ENCODE measurements at places on chromosomes 3 and 15. TPM values are rescaled to one million over a fixed set of nuclear protein-coding genes. Genes with fewer than 3 reads are reported as not detected.

Gene IL17RB
- not detected for total RNA-seq

GRCh38 chr3:12585970-12586369 lies 29.1 kb downstream of the MKRN2 start:
- no peaks in the 10 kb centered on the region for H3K4me1 ChIP-seq
- no peak for DNase-seq
- no peak overlapping the region for H3K4me3 ChIP-seq
- H3K27ac ChIP-seq, result no peak overlapping the region
- peaks cover 77% of the 10 kb centered on the region for H3K36me3 ChIP-seq
- H3K27me3 ChIP-seq, result no peaks in the 10 kb centered on the region

DNA sequence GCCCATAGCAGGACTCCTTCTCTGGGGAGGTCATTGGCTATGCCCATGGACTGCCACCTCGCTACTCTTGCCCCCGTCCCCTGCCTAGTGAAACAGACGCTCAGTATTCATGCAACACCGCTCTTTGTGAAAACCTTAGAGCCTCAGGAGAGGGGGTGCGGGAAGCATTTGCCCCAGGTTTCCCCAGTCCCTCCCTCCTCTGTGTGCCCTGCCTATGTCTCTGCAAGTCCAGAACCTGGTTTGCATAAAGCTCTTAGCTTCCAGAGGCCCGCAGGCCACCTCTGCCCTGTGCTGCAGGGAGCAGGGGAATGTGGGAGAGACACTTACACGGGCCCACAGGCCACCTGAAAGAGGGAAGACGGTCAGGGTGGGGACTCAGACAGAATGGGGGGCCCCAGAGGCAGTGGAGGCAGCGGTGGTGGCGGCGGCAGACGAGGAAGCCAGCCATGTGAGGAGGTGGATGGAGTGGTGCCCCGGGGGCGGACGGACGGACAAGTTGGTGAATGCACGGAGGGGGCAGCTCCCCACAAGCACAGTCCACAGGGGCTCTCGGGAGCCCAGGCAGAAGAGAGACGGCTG lies 33.8 kb upstream of the CTSH start:
- no peaks in the 10 kb centered on the region for H3K36me3 ChIP-seq
- H3K27me3 ChIP-seq, result no peaks in the 10 kb centered on the region
- H3K4me1 ChIP-seq, result peaks cover 5% of the 10 kb centered on the region
- no peak for DNase-seq
- H3K4me3 ChIP-seq, result no peak overlapping the region

DNA sequence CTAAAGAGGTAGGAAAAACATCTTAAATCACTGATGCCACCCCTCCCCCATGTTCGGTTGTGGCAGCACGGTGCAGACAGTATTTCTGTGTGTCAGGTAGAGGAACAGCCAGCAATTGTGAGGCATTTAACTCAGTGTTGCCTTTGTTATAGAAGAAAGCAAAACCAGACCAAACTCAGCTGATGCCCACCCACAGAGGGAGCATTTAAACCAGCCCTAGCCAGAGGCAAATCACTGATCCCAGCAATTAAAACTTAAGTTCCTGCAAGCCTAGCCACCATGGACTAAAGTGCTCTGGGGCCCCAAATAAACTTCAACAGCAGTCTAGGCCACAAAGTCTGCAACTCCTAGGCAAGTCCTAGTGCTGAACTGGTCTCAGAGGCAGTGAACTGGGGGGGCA lies 94.5 kb downstream of the CFAP20DC start:
- H3K4me3 ChIP-seq, result no peak overlapping the region
- DNase-seq, result no peak
- H3K4me1 ChIP-seq, result no peaks in the 10 kb centered on the region
- H3K27me3 ChIP-seq, result no peaks in the 10 kb centered on the region

DNA sequence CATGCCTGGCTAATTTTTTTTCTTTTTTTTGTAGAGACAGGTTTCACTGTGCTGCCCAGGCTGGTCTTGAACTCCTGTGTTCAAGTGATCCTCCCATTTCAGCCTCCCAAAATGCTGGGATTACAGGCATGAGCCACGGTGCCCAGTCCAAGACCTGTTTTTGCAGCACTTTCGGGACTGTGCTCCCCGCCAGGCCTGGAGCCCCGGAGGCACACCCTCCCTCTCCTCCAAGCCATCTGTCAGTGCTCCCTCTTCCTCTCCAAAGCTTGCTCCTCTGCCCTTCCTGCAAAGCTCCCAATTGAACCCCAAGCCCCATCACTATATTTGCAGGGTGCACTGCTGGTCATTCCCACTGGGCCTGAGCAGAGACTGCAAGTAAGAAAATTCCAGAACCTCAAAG lies 98.1 kb downstream of the CORO2B start:
- H3K36me3 ChIP-seq, result no peaks in the 10 kb centered on the region
- no peaks in the 10 kb centered on the region for H3K27me3 ChIP-seq
- H3K27ac ChIP-seq, result no peak overlapping the region
- no peak for DNase-seq

DNA sequence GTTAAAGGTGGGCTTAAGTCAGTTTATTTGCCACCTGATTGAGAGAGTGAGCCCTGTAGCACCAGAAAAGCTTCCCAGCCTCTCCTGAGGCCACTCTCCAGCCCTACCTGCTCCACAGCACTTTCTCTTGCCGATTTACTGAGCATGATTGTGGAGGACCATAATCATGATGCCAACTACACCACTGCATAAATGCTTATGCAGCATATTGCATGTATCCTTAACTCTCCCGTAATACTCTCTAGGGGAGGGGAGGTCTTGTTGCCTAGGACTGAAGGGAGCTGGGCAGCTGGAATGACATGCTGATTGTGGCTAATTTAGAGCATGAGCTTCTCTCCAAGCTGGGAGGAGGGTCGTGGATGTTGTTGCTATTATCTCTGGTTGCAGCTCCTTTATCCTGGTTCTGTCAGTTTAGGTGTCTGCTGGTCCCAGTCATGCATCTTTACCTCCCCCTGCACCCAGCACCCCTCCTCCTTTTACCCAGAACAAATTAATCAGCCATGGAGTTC lies 54.3 kb downstream of the GPD1L start:
- peaks cover 16% of the 10 kb centered on the region for H3K36me3 ChIP-seq
- no peak overlapping the region for H3K4me3 ChIP-seq
- no peaks in the 10 kb centered on the region for H3K27me3 ChIP-seq
- no peak overlapping the region for H3K27ac ChIP-seq
- no peaks in the 10 kb centered on the region for H3K4me1 ChIP-seq
- no peak for DNase-seq

DNA sequence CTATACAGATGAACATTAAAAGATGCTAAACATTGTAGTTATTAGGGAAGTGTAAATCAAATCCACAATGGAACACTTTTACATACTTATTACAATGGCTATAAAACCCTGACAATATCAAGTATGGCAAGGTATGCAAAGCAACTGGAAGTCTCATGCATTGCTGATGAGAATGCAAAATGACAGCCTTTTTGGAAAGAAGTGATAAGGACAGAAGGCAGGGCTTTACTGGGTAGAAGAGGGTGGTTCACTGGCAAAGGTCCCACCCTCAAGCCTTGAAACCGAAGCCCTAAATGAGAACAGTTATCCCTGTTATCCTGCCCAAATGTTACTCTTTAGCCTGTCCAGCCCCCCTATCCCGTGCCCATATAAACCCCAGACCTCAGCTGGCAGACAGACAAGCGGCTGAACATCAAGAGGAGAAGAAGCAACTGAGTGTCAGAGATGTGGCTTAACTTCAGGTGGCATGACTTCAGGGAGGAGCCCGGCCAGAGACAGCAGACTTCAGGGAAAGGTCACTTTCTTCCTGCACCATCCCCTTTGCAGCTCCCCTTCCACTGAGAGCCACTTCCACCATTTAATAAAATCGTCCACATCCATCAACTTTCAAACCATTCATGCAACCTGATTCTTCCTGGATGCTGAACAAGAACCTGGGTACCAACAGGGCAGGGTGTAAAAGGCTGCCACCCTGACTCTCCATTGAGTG lies 732 bp upstream of the GCSAM start:
- H3K4me3 ChIP-seq, result no peak overlapping the region
- no peak for DNase-seq
- no peak overlapping the region for H3K27ac ChIP-seq
- H3K4me1 ChIP-seq, result no peaks in the 10 kb centered on the region
- H3K36me3 ChIP-seq, result no peaks in the 10 kb centered on the region

Gene CCDC54
- not detected for total RNA-seq

GRCh38 chr3:161852744-161853143 lies 356.1 kb downstream of the OTOL1 start:
- no peaks in the 10 kb centered on the region for H3K36me3 ChIP-seq
- no peak for DNase-seq
- H3K27me3 ChIP-seq, result no peaks in the 10 kb centered on the region
- H3K4me3 ChIP-seq, result no peak overlapping the region
- H3K27ac ChIP-seq, result no peak overlapping the region
- H3K4me1 ChIP-seq, result no peaks in the 10 kb centered on the region

GRCh38 chr3:136952292-136952691 lies 5.5 kb upstream of the IL20RB start:
- H3K27ac ChIP-seq, result no peak overlapping the region
- no peaks in the 10 kb centered on the region for H3K4me1 ChIP-seq
- no peak for DNase-seq
- H3K4me3 ChIP-seq, result no peak overlapping the region

GRCh38 chr15:58241872-58242271 lies 103.7 kb downstream of the AQP9 start:
- H3K36me3 ChIP-seq, result no peaks in the 10 kb centered on the region
- no peak overlapping the region for H3K4me3 ChIP-seq
- peaks cover 17% of the 10 kb centered on the region for H3K4me1 ChIP-seq

DNA sequence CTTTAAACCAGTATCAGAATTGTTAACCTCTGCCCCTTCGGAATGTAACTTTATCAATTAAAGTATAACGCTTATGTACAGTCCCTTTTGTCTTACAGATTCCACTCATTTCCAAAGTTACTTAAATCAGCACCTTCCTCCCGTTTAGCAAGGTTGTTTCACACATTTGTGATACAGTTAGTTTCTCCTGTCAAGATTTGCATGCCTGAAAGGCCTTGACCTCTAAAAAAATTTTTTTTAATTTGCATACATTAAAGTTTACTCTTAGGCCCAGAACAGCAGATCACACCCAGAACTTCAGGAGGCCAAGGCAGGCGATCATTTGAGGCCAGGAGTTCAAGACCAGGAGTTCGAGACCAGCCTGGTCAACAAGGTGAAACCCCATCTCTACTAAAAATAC lies 9.1 kb downstream of the INO80 start:
- H3K27ac ChIP-seq, result no peak overlapping the region
- no peaks in the 10 kb centered on the region for H3K36me3 ChIP-seq
- H3K4me1 ChIP-seq, result no peaks in the 10 kb centered on the region

DNA sequence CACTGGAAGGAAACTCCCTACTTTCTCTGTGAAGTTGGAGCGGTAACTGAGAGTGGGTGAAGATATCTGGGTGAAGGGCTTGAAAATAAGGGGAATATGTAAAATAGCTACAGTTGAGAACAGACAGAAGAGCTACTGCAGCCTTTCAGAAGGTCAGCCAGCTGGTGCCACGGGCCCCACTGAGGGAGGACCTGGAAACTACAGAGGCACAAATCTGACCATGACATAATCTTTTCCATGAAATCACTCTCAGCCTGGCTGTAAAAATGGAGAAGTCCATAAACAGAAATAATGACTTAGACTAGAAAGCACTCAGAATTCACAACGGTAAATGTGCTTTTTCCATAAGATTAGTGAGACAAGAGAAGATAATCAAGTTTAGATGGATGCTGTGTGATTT lies 46.4 kb downstream of the ST3GAL6 start:
- no peak for DNase-seq
- H3K27ac ChIP-seq, result no peak overlapping the region
- no peaks in the 10 kb centered on the region for H3K4me1 ChIP-seq
- H3K27me3 ChIP-seq, result no peaks in the 10 kb centered on the region

DNA sequence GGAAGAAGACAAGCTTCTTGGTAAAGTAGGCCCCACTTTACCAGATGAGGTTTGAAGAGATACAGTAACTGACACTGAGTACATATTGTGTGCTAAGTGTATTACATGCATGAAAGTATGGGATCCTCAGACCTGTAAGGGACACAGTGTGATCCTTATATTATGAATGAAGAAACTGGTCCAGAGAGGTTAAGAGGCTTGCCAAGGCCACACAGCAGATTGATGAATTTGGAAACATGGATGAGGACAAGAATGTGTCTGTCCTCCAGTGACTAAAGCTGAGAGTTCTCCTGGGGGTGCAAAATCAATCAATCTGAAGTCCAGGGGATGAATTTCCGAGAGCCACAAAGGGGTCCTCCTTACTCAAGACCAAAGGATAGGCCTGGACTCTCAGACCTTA lies 31.4 kb upstream of the MRPS22 start:
- no peaks in the 10 kb centered on the region for H3K27me3 ChIP-seq
- no peaks in the 10 kb centered on the region for H3K4me1 ChIP-seq
- no peak overlapping the region for H3K4me3 ChIP-seq
- H3K36me3 ChIP-seq, result no peaks in the 10 kb centered on the region
- no peak for DNase-seq

- H3K36me3 ChIP-seq, result no peaks in the 10 kb centered on the region
- no peak overlapping the region for H3K27ac ChIP-seq
- peaks cover 3% of the 10 kb centered on the region for H3K4me1 ChIP-seq
- no peak overlapping the region for H3K4me3 ChIP-seq
- H3K27me3 ChIP-seq, result no peaks in the 10 kb centered on the region
- no peak for DNase-seq
These were observed 36.0 kb downstream of the BDH1 start for GRCh38 chr3:197519801-197520211.

Gene TMEM212
- not detected for total RNA-seq

Gene GJD2
- not detected for total RNA-seq

Gene FAM174B
- total RNA-seq, result 10.0 TPM

GRCh38 chr3:101081999-101082398 lies 88.8 kb upstream of the ABI3BP start:
- H3K4me1 ChIP-seq, result peaks cover 16% of the 10 kb centered on the region
- no peaks in the 10 kb centered on the region for H3K27me3 ChIP-seq
- no peak overlapping the region for H3K27ac ChIP-seq
- no peak for DNase-seq

GRCh38 chr15:101006931-101007691 lies 88.0 kb downstream of the LRRK1 start:
- peak overlapping the region; percentile 53 for H3K4me3 ChIP-seq
- H3K4me1 ChIP-seq, result peaks cover 4% of the 10 kb centered on the region
- no peaks in the 10 kb centered on the region for H3K27me3 ChIP-seq
- no peak overlapping the region for H3K27ac ChIP-seq
- no peaks in the 10 kb centered on the region for H3K36me3 ChIP-seq

DNA sequence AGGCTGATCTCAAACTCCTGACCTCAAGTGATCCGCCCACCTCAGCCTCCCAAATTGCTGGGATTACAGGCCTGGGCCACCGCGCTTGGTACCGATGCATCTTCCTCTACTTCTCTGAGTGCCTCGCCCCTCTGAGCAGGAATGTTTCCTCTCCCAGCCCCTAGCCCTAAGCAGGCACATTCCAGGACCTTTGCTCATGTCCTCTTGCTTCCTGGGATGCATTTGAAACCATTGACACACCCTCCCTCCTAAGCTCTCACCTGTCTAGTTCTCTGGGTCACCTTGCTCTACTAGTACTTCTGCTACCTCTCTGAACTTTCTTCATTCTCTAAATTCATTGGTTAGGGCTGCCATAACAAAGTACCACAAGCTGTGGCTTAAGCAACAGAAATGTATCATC lies 17.9 kb upstream of the UACA start:
- H3K4me3 ChIP-seq, result no peak overlapping the region
- H3K27ac ChIP-seq, result no peak overlapping the region
- H3K36me3 ChIP-seq, result no peaks in the 10 kb centered on the region
- no peaks in the 10 kb centered on the region for H3K27me3 ChIP-seq
- no peak for DNase-seq
- H3K4me1 ChIP-seq, result peaks cover 8% of the 10 kb centered on the region

Gene OPA1
- 34.0 TPM for total RNA-seq
